Neural progenitor cell (in vitro differentiated cells): ENCODE measurements at places on chromosomes 11 and 22. TPM values are rescaled to one million over a fixed set of nuclear protein-coding genes. Genes with fewer than 3 reads are reported as not detected.

GRCh38 chr11:71324788-71325417 lies 72.5 kb upstream of the SHANK2 start:
- H3K27me3 ChIP-seq, result no peaks in the 10 kb centered on the region
- no peaks in the 10 kb centered on the region for H3K36me3 ChIP-seq
- no peak for DNase-seq
- H3K4me3 ChIP-seq, result no peak overlapping the region
- H3K27ac ChIP-seq, result no peak overlapping the region

Gene SEPTIN3
- 12.8 and 20.5 TPM in 2 replicates for total RNA-seq

Gene MPEG1
- not detected in 2 replicates for total RNA-seq

GRCh38 chr11:86799680-86800075 lies 664 bp upstream of the PRSS23 start:
- no peaks in the 10 kb centered on the region for H3K27me3 ChIP-seq
- H3K4me3 ChIP-seq, result peak overlapping the region; percentile 98
- peak overlapping the region; percentile 71 for H3K27ac ChIP-seq
- peak; percentile 63 for DNase-seq

- no peaks in the 10 kb centered on the region for H3K36me3 ChIP-seq
- no peak overlapping the region for H3K27ac ChIP-seq
- no peaks in the 10 kb centered on the region for H3K4me1 ChIP-seq
- peaks cover 12% of the 10 kb centered on the region for H3K27me3 ChIP-seq
- H3K4me3 ChIP-seq, result peak overlapping the region; percentile 20
Measured at GRCh38 chr11:86193297-86194095, 51.1 kb upstream of the EED start.

DNA sequence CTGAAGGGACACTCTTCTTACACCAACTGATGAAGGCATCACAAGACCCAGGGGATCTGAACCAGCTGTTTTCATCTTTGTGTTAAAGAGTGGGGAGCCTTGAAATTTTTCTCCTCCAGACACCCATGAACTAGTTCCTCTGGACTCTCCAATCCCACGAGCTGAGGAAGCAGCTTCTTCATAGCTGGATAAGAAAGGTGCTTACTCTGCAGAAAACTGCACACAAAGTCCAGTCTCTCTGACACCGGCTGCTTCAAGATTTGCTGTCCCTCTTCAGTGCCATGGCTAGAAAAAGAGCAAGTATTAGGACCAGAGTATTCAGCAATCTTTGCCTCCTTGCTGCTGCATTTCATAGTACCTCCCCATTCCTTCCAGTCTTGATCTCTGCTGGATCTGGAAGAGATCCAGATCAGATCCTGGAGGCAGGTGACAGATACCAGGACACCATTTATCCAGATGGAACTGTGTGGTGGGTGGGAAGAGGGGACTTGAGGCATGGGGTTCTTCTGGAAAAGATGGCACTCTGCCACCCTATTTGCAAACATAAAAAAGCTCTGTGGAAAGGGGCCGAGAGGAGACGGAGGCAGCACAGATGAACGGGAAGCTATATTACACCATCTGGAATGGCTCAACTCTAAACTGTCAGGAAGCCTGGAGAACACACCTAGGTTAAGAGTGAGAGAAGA lies 25.5 kb downstream of the IL18BP start:
- no peak overlapping the region for H3K27ac ChIP-seq
- no peaks in the 10 kb centered on the region for H3K4me1 ChIP-seq
- peaks cover 17% of the 10 kb centered on the region for H3K36me3 ChIP-seq
- H3K27me3 ChIP-seq, result no peaks in the 10 kb centered on the region
- no peak for DNase-seq

Gene MRGPRX3
- total RNA-seq, result not detected in 2 replicates

GRCh38 chr11:35458846-35459245 lies 39.5 kb upstream of the SLC1A2 start:
- no peak for DNase-seq
- peaks cover 31% of the 10 kb centered on the region for H3K36me3 ChIP-seq
- no peaks in the 10 kb centered on the region for H3K4me1 ChIP-seq
- H3K27me3 ChIP-seq, result no peaks in the 10 kb centered on the region

Gene CLDN5
- total RNA-seq, result 0.69 and 4.1 TPM in 2 replicates

DNA sequence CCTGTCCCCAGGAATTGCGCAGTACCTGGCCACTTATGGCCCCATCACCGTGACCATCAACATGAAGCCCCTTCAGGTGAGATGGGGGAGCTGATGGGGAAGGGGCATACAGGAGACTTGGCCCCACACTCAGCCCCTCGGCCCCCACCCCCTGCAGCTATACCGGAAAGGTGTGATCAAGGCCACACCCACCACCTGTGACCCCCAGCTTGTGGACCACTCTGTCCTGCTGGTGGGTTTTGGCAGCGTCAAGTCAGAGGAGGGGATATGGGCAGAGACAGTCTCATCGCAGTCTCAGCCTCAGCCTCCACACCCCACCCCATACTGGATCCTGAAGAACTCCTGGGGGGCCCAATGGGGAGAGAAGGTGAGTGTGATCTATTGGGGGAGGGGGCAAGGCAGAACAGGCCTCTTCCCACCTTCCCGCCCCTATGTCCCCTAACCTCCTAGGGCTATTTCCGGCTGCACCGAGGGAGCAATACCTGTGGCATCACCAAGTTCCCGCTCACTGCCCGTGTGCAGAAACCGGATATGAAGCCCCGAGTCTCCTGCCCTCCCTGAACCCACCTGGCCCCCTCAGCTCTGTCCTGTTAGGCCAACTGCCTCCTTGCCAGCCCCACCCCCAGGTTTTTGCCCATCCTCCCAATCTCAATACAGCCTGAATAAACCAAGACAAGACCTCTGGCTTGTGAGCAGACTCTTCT lies 3.6 kb downstream of the CTSW start:
- no peak overlapping the region for H3K4me3 ChIP-seq
- H3K27me3 ChIP-seq, result no peaks in the 10 kb centered on the region
- DNase-seq, result no peak
- no peak overlapping the region for H3K27ac ChIP-seq

Gene MSANTD2
- total RNA-seq, result 35.8 and 41.9 TPM in 2 replicates

GRCh38 chr22:24423519-24424000 lies 3.8 kb upstream of the ADORA2A start:
- H3K4me3 ChIP-seq, result peak overlapping the region; percentile 56
- DNase-seq, result peak; percentile 81
- H3K4me1 ChIP-seq, result peaks cover 27% of the 10 kb centered on the region
- no peak overlapping the region for H3K27ac ChIP-seq
- no peaks in the 10 kb centered on the region for H3K36me3 ChIP-seq

GRCh38 chr11:90343673-90344072 lies 120.8 kb upstream of the CHORDC1 start:
- DNase-seq, result no peak
- no peak overlapping the region for H3K4me3 ChIP-seq
- H3K27me3 ChIP-seq, result no peaks in the 10 kb centered on the region

GRCh38 chr11:32487270-32487669 lies 51.9 kb upstream of the WT1 start:
- H3K36me3 ChIP-seq, result no peaks in the 10 kb centered on the region
- no peak overlapping the region for H3K4me3 ChIP-seq
- peak; percentile 45 for DNase-seq
- no peaks in the 10 kb centered on the region for H3K4me1 ChIP-seq

Gene OR52E5
- total RNA-seq, result not detected in 2 replicates

GRCh38 chr11:10503221-10503620 lies 37.8 kb downstream of the RNF141 start:
- no peaks in the 10 kb centered on the region for H3K27me3 ChIP-seq
- H3K4me3 ChIP-seq, result no peak overlapping the region
- no peak for DNase-seq
- H3K4me1 ChIP-seq, result peaks cover 8% of the 10 kb centered on the region
- H3K27ac ChIP-seq, result no peak overlapping the region
- no peaks in the 10 kb centered on the region for H3K36me3 ChIP-seq

Gene EIF3D
- total RNA-seq, result 321 and 361 TPM in 2 replicates

Gene KRTAP5-11
- total RNA-seq, result not detected in 2 replicates

- peak overlapping the region; percentile 98 for H3K4me3 ChIP-seq
- H3K4me1 ChIP-seq, result peaks cover 11% of the 10 kb centered on the region
- H3K27ac ChIP-seq, result no peak overlapping the region
- H3K27me3 ChIP-seq, result no peaks in the 10 kb centered on the region
Measured at GRCh38 chr11:206002-206384, 1.2 kb downstream of the BET1L start.

GRCh38 chr11:23974051-23974450 lies 522.8 kb upstream of the LUZP2 start:
- no peaks in the 10 kb centered on the region for H3K36me3 ChIP-seq
- peak; percentile 48 for DNase-seq
- no peak overlapping the region for H3K4me3 ChIP-seq
- H3K4me1 ChIP-seq, result peaks cover 15% of the 10 kb centered on the region
- H3K27me3 ChIP-seq, result no peaks in the 10 kb centered on the region

- H3K27ac ChIP-seq, result no peak overlapping the region
- DNase-seq, result no peak
- H3K27me3 ChIP-seq, result no peaks in the 10 kb centered on the region
- no peaks in the 10 kb centered on the region for H3K36me3 ChIP-seq
- H3K4me3 ChIP-seq, result no peak overlapping the region
Measured at GRCh38 chr11:75576499-75576918, 14.5 kb downstream of the SERPINH1 start.

DNA sequence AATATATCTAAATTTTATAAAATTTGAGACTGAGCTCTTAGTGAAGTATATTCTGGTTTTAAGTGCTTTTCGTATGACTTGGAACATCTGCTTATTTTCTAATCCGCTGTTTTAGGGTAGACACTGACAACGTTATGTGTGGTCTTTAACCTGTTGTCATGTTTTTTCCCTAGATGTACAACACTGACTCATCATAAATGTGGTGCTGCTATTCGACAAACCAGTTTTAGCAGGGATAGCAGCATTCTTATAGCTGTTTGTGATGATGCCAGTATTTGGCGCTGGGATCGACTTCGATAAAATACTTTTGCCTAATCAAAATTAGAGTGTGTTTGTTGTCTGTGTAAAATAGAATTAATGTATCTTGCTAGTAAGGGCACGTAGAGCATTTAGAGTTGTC lies 23.8 kb upstream of the HIKESHI start:
- no peaks in the 10 kb centered on the region for H3K27me3 ChIP-seq
- H3K4me3 ChIP-seq, result no peak overlapping the region
- DNase-seq, result no peak
- no peak overlapping the region for H3K27ac ChIP-seq
- peaks cover 24% of the 10 kb centered on the region for H3K36me3 ChIP-seq

GRCh38 chr11:69170704-69171103 lies 15.0 kb downstream of the SMIM38 start:
- DNase-seq, result no peak
- H3K27me3 ChIP-seq, result no peaks in the 10 kb centered on the region
- H3K36me3 ChIP-seq, result no peaks in the 10 kb centered on the region
- H3K4me1 ChIP-seq, result no peaks in the 10 kb centered on the region
- no peak overlapping the region for H3K4me3 ChIP-seq

Gene MS4A6E
- not detected in 2 replicates for total RNA-seq

DNA sequence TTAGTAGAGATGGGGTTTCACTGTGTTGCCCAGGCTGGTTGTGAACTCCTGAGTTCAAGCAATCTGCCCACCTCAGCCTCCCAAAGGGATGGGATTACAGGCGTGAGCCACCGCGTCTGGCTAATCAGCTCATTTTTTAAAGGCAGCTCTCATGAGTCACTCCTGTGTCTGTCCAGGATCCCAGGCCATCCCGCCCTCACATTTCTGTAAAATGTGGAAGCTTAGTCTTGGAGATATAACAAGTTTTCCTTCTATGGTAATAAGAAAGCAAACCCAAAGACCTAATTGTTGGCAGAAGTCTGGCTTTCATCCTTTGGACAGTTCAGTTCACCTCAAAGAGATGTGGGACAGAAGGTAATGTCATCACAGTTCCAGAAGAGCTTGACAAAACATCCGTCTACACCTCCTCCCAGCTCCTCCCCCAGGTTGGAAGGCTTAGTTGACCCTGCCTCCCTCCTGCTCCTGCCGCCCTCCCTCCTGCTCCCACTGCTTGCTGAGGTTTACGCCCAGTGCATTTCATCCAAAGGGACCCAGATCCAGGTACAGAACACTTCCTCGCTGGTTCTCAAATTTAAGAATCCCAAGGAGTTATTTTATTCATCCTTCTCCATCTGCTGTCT lies 6.4 kb downstream of the DRD2 start:
- no peak overlapping the region for H3K27ac ChIP-seq
- H3K36me3 ChIP-seq, result no peaks in the 10 kb centered on the region
- peaks cover 24% of the 10 kb centered on the region for H3K27me3 ChIP-seq
- no peak overlapping the region for H3K4me3 ChIP-seq
- DNase-seq, result no peak
- H3K4me1 ChIP-seq, result peaks cover 6% of the 10 kb centered on the region

DNA sequence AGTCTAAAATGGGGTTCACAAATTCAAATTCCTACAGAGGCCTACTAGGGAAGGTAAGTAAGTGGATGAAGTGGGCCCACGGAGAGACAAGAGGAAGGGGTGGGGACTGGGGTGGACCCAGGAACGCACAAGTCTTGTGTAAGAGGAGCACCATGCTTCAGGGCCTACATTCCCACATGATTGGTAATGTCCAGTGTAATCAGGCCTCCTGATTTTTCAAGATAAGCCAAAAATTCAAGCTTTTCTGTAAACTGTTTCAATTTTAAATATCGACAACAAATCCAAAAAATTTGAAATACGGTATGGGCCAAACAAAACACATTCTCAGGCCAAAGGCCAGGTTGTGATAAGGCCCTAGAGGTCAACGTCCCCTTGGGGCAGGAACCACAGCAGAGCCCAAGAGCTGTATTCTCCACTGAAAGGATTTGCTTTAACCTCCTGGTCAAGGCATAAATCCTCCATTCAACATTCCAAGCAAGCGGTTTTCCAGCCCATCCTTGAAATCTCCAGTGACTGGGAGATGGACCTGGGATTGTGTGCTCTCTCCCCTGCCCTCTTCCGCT lies 116.4 kb downstream of the TRIM29 start:
- H3K4me3 ChIP-seq, result no peak overlapping the region
- no peak overlapping the region for H3K27ac ChIP-seq
- H3K27me3 ChIP-seq, result no peaks in the 10 kb centered on the region
- H3K4me1 ChIP-seq, result peaks cover 35% of the 10 kb centered on the region
- no peak for DNase-seq

DNA sequence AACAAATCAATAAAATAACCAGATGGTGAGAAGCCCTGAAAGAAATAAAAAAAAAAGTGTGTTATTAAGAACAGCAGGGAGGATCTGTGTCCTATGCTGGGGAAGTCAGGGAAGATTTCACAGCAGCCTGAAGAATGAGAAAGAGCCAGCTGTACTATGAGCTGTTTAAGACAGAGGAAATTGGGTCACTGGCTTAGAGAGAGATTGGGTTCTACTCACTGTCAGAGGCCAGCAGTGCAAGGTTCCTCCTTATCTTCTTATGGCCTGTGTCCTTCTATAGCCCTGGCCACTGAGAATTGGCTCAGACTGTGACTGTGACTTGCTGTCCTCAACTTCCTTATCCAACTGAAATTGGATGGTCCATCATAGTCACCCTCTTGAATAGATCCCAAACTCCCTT lies 54.8 kb upstream of the FDX1 start:
- H3K27me3 ChIP-seq, result no peaks in the 10 kb centered on the region
- H3K4me1 ChIP-seq, result peaks cover 4% of the 10 kb centered on the region
- no peak for DNase-seq
- H3K4me3 ChIP-seq, result no peak overlapping the region
- H3K36me3 ChIP-seq, result no peaks in the 10 kb centered on the region

GRCh38 chr11:11668274-11668673 lies 46.5 kb upstream of the GALNT18 start:
- H3K27ac ChIP-seq, result no peak overlapping the region
- no peak overlapping the region for H3K4me3 ChIP-seq
